IPS-NIHi11 (cell line): ENCODE measurements at places on chromosomes 6 and 20.

DNA sequence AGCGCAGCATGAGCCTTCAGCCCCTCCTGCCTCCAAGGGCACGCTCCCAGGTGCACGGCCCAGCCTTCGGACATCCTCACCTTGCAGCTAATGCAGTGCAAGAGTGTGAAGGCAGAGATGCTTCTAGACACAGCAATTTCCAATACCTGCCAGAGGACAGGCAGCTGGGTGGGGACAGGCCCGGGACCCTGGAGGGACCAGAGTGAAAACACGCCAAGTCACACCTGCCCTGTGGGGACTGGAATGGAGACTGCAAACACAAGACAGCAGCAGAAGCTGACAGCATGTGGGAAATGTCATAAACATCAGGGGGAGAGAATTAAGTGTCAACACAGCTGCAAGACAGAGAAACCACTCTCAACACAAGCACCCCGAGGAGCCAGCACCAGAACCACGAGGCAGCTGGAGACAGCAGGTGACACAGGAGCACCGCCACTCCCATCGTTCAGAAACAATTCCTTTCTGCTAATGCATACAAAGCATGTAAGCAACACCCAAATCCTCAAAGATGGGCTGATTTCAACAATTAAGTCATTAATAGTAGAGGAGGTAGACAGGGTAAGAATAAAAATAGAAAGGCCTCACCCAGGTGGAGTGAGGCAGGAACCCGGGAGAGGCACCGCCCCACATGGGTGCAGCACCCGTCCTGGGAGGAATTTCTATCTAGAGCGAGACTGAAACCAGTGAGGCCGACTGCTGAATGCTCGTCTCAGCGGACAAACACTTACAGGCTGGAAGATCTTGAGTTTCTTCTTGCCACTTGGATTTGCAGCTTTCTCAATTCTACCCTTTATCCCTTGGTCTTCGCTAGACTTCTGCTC lies 17.1 kb downstream of the DIDO1 start:
- no peak for DNase-seq

GRCh38 chr6:131281471-131282270 lies 146.4 kb downstream of the AKAP7 start:
- peak; percentile 66 for DNase-seq

DNA sequence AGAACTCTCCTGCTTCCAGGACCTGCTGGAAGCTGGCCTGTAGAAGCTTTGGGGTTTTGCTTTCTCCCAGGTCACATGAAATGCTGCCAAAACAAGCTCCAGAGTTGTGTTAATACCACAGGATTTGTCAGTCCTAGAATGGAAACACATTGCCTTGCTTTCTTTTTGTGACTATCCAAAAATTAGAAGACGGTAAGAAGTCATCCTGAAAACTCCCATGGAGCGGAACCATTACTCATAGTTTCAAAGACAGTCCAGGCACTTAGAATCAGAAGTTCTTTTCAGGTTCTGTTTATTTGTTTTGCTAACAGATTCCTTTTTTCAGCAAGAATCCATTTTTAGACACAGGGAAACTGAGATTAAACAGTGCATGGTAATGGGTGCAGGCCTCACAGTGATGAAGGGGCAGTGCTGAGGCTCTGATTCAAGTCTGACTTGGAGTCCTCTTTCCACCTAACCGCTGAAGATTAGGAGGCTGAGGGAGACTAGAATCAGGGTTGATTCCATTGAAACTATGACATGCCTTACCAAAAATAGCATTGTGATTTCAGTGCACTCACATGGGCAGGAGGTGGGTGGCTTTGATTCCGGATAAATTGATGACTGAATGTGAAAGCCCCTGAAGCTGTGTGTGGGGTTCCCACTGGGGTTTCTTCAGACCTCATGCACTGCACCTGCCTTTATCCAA lies 72.2 kb upstream of the NAA20 start:
- no peak for DNase-seq

DNA sequence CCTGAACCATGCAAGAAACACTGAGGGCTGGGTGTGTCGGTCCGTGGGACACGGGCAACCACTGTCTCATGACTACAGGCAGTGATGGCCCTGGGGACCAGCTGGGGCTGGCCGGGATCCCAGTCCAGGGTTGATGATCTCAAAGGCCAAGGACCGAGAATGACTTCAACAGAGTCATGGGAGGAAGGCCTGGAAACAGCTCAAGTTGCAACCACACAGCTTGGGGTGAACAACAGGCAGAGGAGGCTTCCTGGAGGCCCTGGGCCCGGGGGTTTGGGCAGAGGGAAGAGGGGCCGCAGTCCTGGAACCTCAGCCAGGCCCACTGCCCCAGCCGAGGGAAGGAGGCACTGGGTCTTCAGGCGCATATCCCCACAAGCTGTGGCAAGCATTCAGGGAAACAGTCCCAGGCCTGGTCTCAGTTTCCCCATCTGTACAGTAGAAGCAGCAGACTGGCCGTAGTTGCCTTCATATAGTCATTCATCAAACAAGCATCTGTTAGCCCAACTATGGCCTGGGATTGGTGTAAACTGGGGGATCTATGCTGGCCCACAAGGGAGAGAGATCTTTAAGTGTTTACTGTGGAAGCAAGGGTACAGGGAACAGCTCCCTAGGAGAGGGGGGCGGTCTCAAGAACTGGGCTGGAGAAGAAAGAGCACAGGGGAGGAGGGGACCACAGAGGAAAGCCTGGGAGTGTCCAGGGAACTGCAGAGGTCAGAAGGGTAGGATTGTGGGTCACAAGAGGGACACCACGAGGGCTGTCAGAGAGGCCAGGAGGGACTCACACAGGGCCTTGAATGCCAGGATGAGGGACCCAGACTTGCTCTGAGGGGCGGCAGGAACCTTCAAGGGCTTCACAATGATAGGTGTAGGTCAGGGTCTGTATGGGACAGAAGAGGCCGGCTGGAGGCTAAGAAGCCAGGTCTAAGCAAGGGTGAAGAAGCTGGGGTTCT lies 2.1 kb downstream of the MYL9 start:
- DNase-seq: no peak

DNA sequence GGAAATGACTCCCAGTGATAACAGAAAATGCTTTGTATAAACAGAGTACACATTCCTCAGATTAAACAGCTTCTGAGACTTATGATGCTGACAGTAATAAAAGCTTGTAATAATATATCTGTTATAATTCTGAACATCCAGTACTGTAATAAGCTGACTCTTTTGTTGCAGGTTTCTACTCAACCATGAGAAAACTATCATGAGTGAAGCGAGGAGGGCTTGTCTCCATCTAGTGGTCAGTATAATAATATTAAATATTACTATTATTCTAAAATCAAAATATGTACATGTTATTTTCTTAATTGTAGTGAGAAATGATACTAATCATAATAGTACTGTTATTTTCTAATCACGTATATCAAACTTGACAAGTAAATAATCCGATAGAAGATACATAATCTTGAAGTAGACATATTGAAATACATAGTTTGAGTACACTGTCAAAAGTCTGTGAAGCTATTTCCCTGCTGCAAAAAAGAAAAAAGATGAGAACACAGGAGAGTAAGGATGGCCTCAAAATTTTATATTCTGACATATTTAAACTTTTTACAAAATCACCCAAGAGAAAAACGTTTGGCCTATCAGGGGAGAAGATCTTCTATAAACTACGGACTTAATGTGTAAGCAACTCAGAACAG lies 183.1 kb downstream of the MOXD1 start:
- DNase-seq: no peak

GRCh38 chr6:143180826-143181225 lies 120.1 kb downstream of the AIG1 start:
- no peak for DNase-seq

- DNase-seq: no peak
These were observed 12.8 kb downstream of the SLC22A3 start for GRCh38 chr6:160360955-160361354.

- no peak for DNase-seq
These were observed 241.6 kb upstream of the BTBD3 start for GRCh38 chr20:11675920-11676629.

- no peak for DNase-seq
These were observed 508.1 kb upstream of the FLRT3 start for GRCh38 chr20:14845199-14846160.

DNA sequence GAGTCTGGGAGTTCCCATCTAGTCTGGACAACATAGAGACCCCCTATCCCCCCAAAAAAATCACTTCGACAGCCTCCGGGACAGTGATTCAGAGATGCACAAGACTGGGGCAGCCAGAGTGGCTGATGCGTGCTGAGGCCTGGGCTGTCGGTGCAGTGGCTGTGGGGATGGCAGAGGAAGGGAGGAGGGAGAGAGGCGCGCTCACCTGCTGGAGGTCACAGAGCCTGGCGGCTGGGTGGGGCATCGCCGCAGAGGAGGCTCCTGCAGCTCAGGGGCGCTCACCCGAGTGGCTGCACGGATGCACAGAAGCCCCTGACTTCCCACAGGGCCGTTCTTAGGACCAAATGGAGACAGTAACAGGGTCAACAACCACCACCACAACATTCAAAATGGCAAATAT lies 182.8 kb downstream of the SMOC2 start:
- DNase-seq: peak; percentile 55

- DNase-seq: no peak
These were observed 28.1 kb upstream of the PNPLA1 start for GRCh38 chr6:36241728-36242127.

DNA sequence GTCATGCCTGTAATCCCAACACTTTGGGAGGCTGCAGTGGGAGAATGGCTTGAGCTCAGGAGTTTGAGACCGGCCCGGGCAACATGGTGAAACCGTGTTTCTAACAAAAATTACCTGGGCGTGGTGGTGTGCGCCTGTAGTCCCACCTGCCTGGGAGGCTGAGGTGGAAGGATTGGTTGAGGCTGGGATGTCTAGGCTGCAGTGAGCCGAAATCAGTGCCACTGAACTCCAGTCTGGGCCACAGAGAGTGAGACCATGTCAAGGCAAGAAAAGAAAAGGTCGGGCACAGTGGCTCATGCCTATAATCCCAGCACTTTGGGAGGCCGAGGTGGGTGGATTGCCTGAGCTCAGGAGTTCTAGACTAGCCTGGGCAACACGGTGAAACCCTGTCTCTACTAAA lies 8.2 kb upstream of the BCAS4 start:
- DNase-seq: no peak

- DNase-seq: no peak
These were observed 20.9 kb upstream of the TCP11 start for GRCh38 chr6:35161776-35162607.

DNA sequence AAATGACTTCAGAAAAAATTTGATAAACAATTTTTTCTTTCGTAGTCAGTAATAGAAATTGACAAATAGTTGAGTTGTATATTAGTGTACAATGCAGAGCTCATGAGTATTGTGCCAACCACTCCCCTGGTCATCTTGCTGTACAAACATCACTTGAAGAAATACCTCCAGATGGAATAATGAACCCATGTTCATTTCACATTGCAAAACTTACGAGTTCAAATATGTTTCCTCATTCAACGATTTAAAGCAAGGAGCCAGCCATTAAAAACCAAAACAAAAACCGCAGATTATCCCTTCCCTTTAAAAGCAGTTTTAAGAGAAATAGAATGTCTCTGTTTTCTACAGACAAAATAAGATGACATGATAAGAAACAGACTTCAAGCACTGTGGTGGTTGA lies 62.5 kb downstream of the RALGAPA2 start:
- no peak for DNase-seq

DNA sequence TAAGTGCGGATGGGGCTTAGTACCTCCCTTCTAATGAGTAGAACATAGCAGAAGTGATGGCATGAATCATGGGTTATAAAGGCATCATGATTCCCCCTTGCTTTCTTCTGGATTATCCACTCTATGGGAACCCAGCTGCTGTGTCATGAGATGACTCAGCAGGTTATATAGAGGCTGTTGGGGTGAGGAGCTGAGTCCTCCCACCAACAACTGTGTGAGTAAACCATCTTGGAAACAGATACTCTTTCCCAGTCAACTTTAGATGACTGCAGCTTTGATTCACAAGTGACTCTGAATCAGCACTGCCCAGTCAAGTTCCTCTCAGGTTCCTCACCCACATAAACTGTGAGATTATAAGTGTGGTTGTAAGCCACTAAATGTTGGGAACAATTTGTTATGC lies 46.3 kb downstream of the FAM83B start:
- no peak for DNase-seq

DNA sequence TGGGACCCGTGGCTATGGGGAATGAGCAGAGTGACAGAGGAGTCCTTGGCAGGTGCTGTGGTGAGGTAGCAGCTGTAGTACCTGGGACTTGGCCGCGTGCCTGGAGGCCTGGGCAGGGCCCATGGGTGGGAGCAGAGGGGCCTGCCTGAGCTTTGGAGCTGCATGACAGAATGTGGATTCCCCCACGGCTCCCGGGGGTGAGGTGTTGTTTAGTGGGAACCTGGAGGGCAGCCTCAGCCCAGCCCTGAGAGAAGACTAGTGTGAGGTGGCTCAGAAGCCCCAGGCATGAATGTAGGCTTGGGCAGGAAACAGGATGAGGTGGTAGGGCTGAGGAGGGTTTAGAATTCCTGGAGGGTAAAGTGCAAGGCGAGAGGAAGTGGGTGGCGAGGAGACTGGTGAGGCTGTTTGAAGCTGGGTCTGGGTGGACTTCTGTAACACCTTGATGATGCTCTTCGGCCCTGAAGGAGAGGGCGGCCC lies 86.5 kb upstream of the SCP2D1 start:
- DNase-seq: no peak

DNA sequence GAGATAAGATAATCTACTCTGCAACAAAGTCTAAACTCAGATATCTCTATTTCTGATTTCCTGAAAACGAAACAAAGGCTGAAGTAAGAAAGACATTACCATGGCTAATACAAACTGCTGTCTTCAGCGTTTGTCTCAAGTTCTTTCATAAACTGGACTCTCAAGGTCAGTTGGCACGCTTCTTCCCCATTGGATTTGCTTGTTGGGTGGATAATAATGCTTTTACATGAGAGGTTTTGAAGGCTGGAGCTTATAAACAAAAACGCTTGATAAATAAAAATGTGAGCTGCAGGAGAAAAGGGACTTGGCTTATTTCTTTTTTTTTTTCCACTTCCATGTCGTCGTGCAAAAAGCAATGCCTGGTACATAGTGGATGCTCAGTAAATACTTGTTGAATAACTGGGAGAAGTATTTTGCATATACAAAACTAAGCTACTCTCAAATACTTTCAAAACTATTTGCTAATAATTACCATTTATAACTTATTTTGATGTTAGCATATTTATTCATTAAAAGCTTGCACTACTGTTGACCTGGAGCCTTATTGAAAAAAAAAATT lies 65.7 kb upstream of the EEF1A1 start:
- no peak for DNase-seq

- DNase-seq: peak; percentile 28
These were observed 945 bp downstream of the TENT5A start for GRCh38 chr6:81751388-81752083.

- no peak for DNase-seq
These were observed 39.7 kb downstream of the TMEM200A start for GRCh38 chr6:130405549-130405948.

DNA sequence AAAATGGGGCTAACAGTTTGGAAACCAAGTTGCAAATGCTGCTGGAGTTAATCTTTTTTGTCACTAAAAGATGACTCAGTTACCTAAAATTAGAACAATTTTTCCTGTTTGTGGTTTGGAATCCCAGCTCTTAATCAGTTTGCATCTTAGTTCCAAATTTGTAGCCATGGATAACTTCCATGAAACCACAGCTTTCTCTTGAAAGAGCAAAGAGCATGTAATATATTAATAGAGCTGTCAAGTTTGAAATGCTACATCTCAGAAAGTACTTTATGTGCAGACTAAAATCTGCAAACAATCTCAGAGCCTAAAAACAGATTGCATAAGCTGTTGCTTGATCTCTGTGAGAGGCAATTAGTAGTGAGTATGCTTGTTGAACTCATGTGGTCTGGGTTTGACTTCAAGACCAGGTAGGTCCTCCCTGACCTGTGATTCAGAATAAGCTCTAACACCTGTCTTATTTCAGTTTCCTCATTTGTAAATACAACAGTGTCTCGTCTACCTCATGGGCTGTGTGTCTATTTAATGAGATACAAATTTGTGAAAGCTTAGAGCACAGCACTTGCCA lies 23.5 kb downstream of the DHX35 start:
- no peak for DNase-seq
